ENCODE measurements at places on chromosomes 4 and X. TPM values are rescaled to one million over a fixed set of nuclear protein-coding genes. Genes with fewer than 3 reads are reported as not detected.
A peak's percentile ranks its signal among the peaks of the same experiment; 100 is the strongest.

GRCh38 chrX:132411310-132411977 lies 77.4 kb downstream of the MBNL3 start:
- peaks cover 21% of the 10 kb centered on the region for H3K4me1 ChIP-seq
- no peak overlapping the region for H3K4me3 ChIP-seq
- no peak for DNase-seq

DNA sequence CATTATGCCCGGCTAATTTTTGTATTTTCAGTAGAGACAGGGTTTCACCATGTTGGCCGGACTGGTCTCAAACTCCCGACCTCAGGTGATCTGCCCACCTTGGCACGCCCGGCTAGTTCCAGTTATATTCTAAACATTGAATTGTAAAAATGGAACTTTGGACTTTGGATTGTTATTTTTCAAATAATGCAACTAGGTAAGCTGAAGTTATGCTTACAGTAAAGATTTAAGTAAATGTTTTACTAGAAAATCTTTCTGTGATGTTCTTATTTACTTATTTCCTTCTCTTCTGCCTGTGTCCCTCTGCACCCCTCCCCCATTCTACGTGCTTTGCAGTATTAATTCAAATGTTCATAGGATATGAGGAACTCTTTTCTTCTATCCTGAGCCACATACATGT lies 26.1 kb downstream of the GK start:
- H3K4me3 ChIP-seq: no peak overlapping the region
- no peak overlapping the region for H3K27ac ChIP-seq
- H3K36me3 ChIP-seq: no peaks in the 10 kb centered on the region
- no peak for DNase-seq
- H3K4me1 ChIP-seq: no peaks in the 10 kb centered on the region
- H3K27me3 ChIP-seq: no peaks in the 10 kb centered on the region

DNA sequence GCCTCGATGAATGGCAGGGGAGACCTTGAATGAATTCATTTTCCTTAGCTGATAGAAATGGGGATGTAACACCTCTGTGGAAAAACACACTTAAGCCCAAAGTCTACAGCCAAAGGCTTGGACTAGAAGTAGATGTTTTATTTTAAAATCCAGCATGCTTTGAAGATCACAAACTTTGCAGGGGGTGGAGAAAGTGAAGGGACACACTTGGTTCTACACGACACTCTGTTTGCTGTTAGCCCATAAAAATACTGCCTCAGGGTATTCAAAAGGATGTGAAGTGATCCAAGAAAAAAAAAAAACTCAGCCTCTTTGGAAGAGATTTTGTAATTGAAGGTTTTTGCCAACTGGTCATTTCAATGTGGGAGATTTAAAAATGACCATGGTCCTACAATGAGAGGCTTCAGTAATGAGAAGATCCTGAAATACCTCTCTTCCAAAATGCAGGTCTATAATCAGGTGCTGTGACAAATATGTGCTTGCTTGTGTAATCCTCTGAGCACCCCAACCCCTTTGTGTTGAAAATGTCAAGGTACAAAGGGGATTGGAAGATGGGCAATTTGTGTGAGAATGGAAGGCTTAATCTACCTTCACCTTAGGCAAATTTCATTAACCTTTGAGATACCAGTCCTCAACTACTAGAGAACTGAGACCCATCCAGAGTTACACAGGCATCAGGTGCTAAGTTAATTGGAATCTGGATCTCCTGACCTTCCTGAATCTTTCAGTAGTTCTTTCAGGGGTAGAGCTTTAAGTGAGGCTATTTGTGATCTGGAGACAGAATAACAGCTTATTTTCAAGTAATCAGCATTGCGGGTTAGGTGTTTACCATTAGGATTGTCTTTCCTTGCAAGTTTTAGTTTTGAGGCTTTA lies 82.5 kb downstream of the HS6ST2 start:
- H3K4me3 ChIP-seq: peak overlapping the region; percentile 48
- no peaks in the 10 kb centered on the region for H3K27me3 ChIP-seq
- no peak for DNase-seq
- no peak overlapping the region for H3K27ac ChIP-seq

DNA sequence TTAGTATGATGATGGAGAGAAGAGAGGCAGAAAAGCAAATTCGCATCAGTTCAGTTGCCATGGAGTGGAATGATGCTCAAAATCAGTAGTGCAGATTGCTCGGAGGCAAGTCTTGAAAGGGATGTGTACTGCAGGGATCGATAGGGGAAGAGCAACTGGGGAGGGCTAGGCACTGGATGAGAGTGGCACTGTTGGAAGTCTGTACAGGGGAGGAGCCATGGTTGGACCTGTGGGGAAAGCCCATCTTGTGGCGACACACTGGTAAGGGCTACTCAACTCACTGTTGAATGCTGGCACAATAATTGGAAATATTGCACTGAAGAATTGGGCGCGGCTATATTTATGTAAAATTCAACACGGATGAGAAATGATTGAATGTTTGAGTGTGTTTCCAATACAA lies 1.2 kb downstream of the RAB9B start:
- H3K27ac ChIP-seq: no peak overlapping the region
- H3K27me3 ChIP-seq: no peaks in the 10 kb centered on the region
- no peak for DNase-seq
- no peaks in the 10 kb centered on the region for H3K36me3 ChIP-seq
- no peaks in the 10 kb centered on the region for H3K4me1 ChIP-seq
- H3K4me3 ChIP-seq: no peak overlapping the region

GRCh38 chr4:7402526-7402925 lies 32.2 kb downstream of the PSAPL1 start:
- H3K4me1 ChIP-seq: no peaks in the 10 kb centered on the region
- no peak overlapping the region for H3K4me3 ChIP-seq
- peak; percentile 3 for DNase-seq
- no peaks in the 10 kb centered on the region for H3K27me3 ChIP-seq
- H3K27ac ChIP-seq: no peak overlapping the region

GRCh38 chr4:47933840-47934239 lies 19.5 kb upstream of the NFXL1 start:
- H3K27ac ChIP-seq: no peak overlapping the region
- H3K4me3 ChIP-seq: no peak overlapping the region
- no peak for DNase-seq
- no peaks in the 10 kb centered on the region for H3K27me3 ChIP-seq

RHOH gene
- total RNA-seq: 5.8 TPM

CXorf49 gene
- not detected for total RNA-seq

EPGN gene
- total RNA-seq: not detected
